ENCODE measurements at places on chromosomes 3 and 15. TPM values are rescaled to one million over a fixed set of nuclear protein-coding genes. Genes with fewer than 3 reads are reported as not detected.
A peak's percentile ranks its signal among the peaks of the same experiment; 100 is the strongest.

GRCh38 chr15:40313531-40314398 is 6.0 kb upstream of the PLCB2 start:
- peak; percentile 62 for DNase-seq

- no peak for DNase-seq
Measured at GRCh38 chr3:26752466-26752865, 129.9 kb downstream of the LRRC3B start.

- DNase-seq = no peak
Measured at GRCh38 chr3:39843440-39843839, 34.0 kb downstream of the MYRIP start.

DNA sequence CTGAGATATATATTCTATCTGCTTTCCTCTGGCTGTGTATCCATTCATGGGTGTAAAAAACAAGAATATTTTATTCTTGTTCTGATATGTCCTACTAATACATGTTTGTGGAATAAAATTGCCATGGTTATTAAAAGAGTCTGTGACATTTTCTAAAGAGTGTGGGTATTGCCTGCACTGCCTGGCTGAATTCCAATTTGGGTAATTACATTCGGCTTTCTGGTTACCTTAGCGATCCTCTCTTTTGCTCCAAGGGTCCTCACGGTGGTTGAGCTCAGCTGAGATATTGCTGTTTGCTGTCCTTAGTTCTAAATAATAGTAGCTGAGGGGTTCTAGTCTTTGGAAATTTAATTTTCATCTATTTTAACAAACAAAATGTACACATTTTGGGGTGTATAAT is 301.4 kb upstream of the DNAJC19 start:
- no peak for DNase-seq

LRTM1 gene
- not detected for total RNA-seq

THAP10 gene
- 6.6 TPM for total RNA-seq

All from prostate gland (tissue), 2 donors.